ENCODE measurements at places on chromosomes 4 and X.
A peak's percentile ranks its signal among the peaks of the same experiment; 100 is the strongest.

GRCh38 chrX:65985922-65986588, 53.8 kb downstream of the VSIG4 start:
- peak; percentile 8 for DNase-seq

DNA sequence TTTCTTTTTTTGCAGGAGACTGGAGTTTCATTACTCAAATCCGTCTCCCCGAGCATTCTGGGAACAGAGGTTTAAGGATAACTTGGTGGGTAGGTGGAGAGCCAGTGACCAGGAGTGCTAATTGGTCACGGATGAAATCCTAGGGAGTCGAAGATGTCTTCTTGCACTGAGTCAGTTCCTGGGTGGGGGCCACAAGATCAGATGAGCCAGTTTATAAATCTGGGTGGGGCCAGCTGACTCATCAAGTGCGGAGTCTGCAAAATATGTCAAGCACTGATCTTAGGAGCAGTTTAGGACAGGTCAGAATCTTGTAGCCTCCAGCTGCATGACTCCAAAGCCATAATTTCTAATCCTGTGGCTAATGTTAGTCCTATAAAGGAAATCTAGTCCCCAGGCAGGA, 741.3 kb downstream of the PCDH7 start:
- no peak for DNase-seq

- DNase-seq = no peak
Measured at GRCh38 chr4:17664755-17665154, 50.3 kb downstream of the MED28 start.

- DNase-seq = no peak
Measured at GRCh38 chr4:56684320-56685050, 3.4 kb upstream of the HOPX start.

GRCh38 chrX:137930533-137930932, 364.6 kb downstream of the ZIC3 start:
- DNase-seq = no peak

- no peak for DNase-seq
Measured at GRCh38 chr4:5955201-5955821, 62.4 kb upstream of the CRMP1 start.
